Spinal cord (tissue), 10 donors: ENCODE measurements at places on chromosomes 5 and 9. TPM values are rescaled to one million over a fixed set of nuclear protein-coding genes. Genes with fewer than 3 reads are reported as not detected.

The STPG3 gene
- 0.68 TPM for polyA plus RNA-seq

The ABCA2 gene
- polyA plus RNA-seq = 151 TPM

The ASPN gene
- polyA plus RNA-seq = 41.1 TPM

The INSL6 gene
- 0.55 TPM for polyA plus RNA-seq

The NUTM2F gene
- polyA plus RNA-seq = not detected

The WDR31 gene
- polyA plus RNA-seq = 3.6 TPM

The PCDHA6 gene
- 12.9 TPM for polyA plus RNA-seq

The TLE1 gene
- 69.9 TPM for polyA plus RNA-seq

The GLDC gene
- polyA plus RNA-seq = 31.9 TPM

The RNF183 gene
- polyA plus RNA-seq = 0.12 TPM

The SGCD gene
- 7.8 TPM for polyA plus RNA-seq

The MYOT gene
- 6.9 TPM for polyA plus RNA-seq

The GRXCR2 gene
- not detected for polyA plus RNA-seq

The GNA14 gene
- polyA plus RNA-seq = 4.8 TPM

The CSNK1A1 gene
- polyA plus RNA-seq = 145 TPM

The PCDHB15 gene
- polyA plus RNA-seq = 21.1 TPM

The CARTPT gene
- polyA plus RNA-seq = 30.1 TPM

The RCL1 gene
- polyA plus RNA-seq = 14.3 TPM

The RALGDS gene
- 120 TPM for polyA plus RNA-seq

The HMCN2 gene
- polyA plus RNA-seq = 4.7 TPM

The PCDHB10 gene
- 11.6 TPM for polyA plus RNA-seq

The TRIP13 gene
- 9.8 TPM for polyA plus RNA-seq

The ANKRD55 gene
- polyA plus RNA-seq = 13.0 TPM

The SLC22A4 gene
- polyA plus RNA-seq = 7.9 TPM
